ENCODE measurements at places on chromosomes 6 and 20.

DNA sequence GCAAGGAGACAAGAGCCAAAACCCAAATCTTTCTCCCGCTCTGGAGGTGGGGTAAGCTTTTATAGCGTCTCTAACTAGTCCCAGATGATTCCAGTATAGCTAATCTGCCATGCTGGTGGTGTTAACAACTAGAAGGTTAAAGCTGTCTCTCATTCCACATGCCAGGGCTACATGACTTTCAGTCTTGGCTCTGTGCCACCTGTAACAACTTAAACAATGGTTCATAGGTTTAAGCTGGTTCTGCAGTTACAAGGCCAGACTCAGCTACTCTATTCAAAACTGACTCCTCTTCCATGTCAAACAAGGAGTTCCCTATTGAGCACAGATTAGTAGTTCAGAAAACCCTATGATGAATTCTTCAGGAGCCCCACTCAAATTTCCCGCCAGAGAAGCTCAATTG is 128.9 kb downstream of the ELOVL4 start:
- no peak for DNase-seq

DNA sequence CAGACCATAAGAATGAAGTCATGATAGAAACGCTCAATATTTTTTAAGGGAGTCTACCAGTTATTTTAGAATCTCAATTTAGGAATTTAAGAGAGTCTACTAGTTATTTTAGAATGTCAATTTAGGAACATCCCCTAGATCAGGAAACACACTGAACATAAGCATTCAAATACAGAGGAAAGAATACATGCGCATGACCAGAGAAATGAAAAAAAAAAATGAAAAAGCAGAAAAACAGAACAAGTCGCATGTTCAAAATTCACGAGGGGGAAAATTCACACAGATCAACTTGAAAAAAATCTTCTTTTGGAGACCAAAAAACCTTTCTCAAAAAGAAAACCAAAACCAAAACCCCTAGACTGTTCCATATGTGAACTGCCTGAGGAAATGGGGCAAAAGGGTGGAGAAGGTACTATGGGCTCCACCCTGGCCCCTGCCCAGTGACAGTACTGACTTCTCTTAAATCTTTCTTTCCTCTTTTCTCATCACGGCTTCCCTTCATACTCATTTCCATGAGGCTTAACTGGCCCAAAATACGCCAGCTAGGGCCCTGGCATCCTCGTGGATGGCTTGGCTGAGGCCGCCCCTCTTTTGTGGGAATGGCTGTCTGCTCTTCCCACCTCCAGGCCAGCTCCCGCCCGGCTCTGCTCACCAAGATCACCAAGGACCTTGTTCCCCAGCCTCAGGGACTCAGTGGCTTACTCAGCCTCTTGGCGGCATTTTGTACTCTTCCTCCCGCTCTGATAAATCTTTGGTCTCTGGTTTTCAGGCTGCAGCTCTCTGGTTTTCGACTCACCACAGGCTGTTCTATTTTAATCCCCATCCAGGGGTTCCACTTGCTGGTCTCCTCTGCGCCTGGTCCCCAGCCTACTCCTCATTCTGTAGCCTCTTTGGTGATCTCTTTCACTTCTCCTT is 11.2 kb downstream of the ZBTB2 start:
- peak; percentile 41 for DNase-seq

DNA sequence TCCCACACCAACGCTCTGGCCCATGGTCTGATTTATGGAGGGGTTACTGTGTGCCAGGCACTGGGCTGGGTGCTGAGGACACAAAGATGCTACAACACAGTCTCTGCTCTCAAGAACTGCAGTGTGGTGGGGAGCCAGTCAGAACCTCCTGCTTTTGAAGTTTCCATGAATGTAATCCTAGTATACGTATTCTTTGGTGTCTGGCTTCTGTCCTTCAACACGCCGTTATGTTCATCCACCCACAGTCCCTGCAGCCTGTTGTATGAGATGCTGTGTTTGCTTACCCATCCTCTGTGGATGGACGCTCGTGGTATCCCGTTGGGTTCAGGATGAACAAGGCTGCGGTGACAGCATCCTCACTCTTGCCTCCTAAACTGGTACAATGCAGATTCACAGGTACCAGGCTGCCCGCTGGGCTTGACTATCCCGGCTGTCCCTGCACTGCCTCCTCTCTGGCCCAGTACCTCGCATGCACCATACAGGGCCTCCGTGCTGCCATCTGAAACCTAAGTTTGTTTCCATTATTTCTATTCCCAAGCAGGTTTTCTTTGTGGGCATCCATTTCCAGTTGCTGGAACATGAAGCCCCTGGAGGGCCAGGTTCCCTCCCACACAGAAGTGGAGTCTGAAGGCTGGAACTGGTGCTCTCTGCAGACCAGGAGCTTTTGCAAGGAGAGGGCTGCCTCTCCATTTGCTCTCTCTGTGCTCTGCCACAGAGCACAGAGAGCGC is 364.5 kb downstream of the ZFAND3 start:
- DNase-seq, result no peak

DNA sequence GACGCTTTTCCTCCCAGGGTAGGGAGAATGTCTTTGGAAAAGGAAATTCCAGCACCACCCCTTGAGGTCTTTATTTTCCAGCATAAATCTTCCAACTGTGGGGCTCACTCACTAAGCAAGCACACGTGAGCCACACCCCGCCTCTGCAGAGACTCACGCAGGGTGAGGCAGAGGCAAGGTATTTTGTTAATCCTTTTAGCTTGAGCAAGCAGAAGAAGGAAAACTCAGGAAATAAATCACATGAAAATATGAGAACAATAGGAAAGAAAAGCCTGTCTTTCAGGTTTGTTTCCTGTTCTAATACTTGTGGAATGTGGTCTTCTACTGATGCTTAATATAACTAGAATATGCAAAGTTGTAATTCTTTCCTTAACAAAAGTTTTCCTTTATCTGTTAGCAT is 4.1 kb upstream of the PHACTR2 start:
- no peak for DNase-seq

DNA sequence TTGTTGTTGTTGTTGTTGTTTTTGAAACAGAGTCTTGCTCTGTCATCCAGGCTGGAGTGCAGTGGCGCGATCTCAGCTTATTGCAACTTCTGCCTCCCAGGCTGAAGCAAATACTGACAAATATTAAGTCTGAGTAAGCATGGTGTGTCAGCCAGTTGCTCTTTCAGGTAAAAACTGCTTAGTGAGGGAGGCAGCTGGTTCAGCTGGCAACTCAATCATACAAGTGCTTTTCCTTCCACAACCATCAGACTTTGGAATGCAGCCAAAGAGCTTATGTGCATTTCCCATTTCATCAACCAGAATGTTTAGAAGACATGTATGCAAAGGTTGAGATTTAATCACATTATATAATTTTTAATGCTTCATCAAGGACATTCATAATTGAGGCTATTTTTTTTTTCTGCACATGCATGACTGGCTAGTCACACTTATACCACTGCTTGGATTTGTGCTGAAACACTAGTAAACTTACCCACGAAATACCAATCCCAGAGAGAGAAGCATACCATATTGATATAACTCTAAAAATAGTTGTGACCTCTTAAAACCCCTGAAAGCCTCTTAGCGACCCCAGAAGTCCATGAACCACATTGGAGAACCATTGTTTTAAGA is 56.0 kb downstream of the CLIC5 start:
- no peak for DNase-seq

- DNase-seq, result no peak
Measured at GRCh38 chr6:31175971-31176370, 5.5 kb upstream of the POU5F1 start.
